ENCODE measurements at places on chromosomes 11 and 22. TPM values are rescaled to one million over a fixed set of nuclear protein-coding genes. Genes with fewer than 3 reads are reported as not detected.

The RASL10A gene
- total RNA-seq: 0.92 TPM

The KRTAP5-10 gene
- not detected for total RNA-seq

DNA sequence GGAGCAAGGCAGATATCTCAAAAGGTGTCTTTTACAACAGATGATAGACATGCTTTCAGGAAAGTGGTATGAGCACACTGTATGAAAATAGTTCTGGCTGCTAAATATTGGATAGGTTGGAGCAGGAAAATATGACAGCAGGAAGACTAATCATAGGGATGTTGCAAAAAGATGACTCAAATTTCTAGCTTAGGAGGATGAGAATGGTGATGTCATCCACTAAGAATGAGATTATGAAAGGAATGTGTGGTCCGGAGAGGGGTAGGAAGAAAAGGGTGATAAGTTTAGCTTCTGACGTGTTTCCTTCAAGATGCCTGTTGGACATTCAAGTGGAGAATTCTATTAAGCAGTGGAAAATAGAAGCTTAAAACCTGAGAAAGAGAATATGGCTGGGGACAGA, 46.4 kb downstream of the RCN1 start:
- DNase-seq: no peak
- H3K36me3 ChIP-seq: no peaks in the 10 kb centered on the region
- H3K4me3 ChIP-seq: no peak overlapping the region
- no peaks in the 10 kb centered on the region for H3K4me1 ChIP-seq

DNA sequence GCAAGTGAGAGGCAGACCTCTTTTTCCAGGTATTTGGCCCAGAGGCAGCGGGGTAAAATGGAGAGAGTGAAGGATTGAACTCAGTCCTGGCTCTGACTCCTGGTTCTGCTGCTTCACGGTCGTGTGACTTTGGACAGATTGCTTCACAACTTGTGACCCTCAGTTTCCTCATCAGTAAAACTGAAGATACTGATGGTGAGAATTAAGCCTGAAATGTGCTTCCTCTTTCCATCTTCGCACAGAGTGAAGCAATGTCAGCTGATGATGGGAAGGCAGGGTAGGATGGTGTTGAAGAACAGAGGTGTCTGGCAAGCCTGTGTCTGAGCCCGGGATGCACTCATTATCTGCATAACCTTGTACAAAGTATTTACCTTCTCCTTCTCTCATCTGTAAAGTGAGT, 59.0 kb downstream of the UBASH3B start:
- no peaks in the 10 kb centered on the region for H3K4me1 ChIP-seq
- no peaks in the 10 kb centered on the region for H3K27me3 ChIP-seq
- DNase-seq: no peak
- H3K27ac ChIP-seq: no peak overlapping the region
- no peak overlapping the region for H3K4me3 ChIP-seq

The CHRNA10 gene
- total RNA-seq: 2.4 TPM

DNA sequence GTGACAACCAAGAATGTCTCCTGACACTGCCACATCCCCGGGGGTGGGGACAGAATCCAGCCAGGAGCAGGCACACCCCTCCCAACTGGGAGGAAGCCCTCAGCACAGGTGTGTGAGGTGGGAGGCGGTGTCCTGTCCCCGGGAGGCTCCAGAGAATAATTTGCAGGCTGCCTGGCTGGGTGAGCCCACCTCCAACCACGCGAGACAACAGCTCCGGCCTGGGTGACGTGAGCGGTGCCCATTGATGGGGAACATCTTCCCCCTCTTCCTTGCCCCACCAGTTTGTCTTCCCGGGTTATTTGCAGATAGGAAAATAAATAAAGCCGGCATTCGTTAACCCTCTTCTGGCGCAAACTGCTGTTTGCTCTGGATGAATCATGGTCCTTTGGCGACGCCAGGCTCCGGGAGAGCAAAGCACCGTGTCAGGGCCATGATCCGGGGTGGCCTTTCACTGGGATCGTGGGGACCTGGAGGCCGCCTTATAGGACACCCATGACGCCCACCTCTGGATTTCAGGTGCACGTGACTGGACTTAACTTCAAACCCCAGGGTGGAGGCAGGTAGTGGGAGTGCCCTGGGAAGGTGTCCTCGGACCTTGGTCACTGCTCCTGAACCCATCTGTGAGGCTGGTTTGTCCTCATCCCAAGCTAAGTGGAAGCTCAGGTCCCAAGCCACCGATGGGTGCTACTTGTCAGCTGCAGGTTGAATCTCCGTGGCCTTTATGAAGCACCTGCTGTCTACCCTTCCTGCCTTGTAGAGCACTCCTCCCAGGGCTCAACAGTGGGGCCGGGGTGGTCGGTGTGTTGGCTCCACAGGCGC, 13.9 kb downstream of the CCND1 start:
- no peak overlapping the region for H3K4me3 ChIP-seq
- DNase-seq: peak; percentile 56
- peaks cover 44% of the 10 kb centered on the region for H3K36me3 ChIP-seq
- H3K27ac ChIP-seq: no peak overlapping the region
- H3K4me1 ChIP-seq: no peaks in the 10 kb centered on the region
- H3K27me3 ChIP-seq: no peaks in the 10 kb centered on the region

The NCR3LG1 gene
- total RNA-seq: 0.94 TPM

GRCh38 chr22:39938509-39939111, 21.6 kb upstream of the TMA7B start:
- no peaks in the 10 kb centered on the region for H3K36me3 ChIP-seq
- no peaks in the 10 kb centered on the region for H3K27me3 ChIP-seq
- no peak for DNase-seq
- no peak overlapping the region for H3K4me3 ChIP-seq

The RBX1 gene
- 79.1 TPM for total RNA-seq

- no peak overlapping the region for H3K4me3 ChIP-seq
- no peak for DNase-seq
- peaks cover 5% of the 10 kb centered on the region for H3K4me1 ChIP-seq
- H3K27me3 ChIP-seq: no peaks in the 10 kb centered on the region
- no peak overlapping the region for H3K27ac ChIP-seq
These were observed 39.0 kb downstream of the APOL5 start for GRCh38 chr22:35756722-35757121.

DNA sequence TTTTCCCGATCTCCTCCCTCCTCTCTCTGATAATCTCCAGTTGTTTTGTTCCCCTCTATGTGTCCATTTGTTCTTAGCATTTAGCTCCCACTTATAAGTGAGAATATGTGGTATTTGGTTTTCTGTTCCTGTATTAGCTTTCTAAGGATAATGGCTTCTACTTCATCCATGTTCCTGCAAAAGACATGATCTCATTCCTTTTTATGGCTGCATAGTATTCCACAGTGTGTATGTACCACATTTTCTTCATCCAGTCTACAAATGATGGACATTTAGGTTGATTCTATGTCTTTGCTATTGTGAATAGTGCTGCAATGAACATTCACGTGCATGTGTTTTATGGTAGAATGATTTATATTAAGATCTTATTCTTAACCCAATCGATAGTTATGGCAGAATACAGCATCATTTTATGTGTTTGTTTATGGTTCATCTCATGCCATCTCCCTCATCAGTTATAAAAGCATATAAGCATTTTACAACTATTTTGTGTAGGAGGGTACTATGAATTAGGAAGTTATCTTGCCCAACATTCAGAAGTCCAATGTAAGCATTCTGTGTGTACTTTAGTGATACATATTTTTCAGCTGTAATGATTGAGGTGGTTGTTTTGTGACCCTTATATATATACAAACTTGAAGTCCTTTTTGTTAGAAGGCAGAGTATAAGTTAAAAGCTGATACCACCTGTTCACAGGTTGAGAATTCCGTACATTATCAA, 3.2 kb downstream of the MS4A3 start:
- H3K27me3 ChIP-seq: no peaks in the 10 kb centered on the region
- H3K4me3 ChIP-seq: no peak overlapping the region
- no peak for DNase-seq

The JAML gene
- total RNA-seq: 0.35 TPM

The CCDC73 gene
- total RNA-seq: not detected

The RNF121 gene
- total RNA-seq: 53.3 TPM

- H3K27ac ChIP-seq: no peak overlapping the region
- H3K4me3 ChIP-seq: no peak overlapping the region
- no peak for DNase-seq
- H3K36me3 ChIP-seq: no peaks in the 10 kb centered on the region
- no peaks in the 10 kb centered on the region for H3K27me3 ChIP-seq
- no peaks in the 10 kb centered on the region for H3K4me1 ChIP-seq
These were observed 17.2 kb upstream of the UVRAG start for GRCh38 chr11:75797792-75798191.

The FADS1 gene
- total RNA-seq: 125 TPM

GRCh38 chr22:30565341-30565740, 9.1 kb downstream of the GAL3ST1 start:
- H3K4me1 ChIP-seq: no peaks in the 10 kb centered on the region
- no peaks in the 10 kb centered on the region for H3K36me3 ChIP-seq
- DNase-seq: no peak

DNA sequence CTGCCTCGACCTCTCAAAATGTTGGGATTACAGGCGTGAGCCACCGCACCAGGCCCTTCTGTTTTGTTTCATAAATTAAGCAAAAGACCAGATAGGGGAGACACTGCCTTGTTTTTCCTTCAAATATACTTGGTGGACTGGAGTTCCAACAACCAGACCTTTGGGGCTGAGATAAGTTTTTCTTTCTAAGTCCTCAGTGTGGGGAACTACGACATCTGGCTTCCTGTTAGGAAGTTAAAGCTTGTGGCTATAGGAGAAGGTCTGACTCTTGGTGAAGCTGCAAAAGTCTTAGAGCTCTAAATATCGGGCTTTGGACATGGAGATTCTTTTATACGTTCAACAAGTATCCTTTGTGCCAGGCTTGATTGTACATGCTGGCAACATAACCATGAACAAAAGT, 64.1 kb upstream of the EED start:
- no peaks in the 10 kb centered on the region for H3K4me1 ChIP-seq
- H3K27me3 ChIP-seq: no peaks in the 10 kb centered on the region
- no peak for DNase-seq
- H3K4me3 ChIP-seq: no peak overlapping the region
- no peak overlapping the region for H3K27ac ChIP-seq
- H3K36me3 ChIP-seq: no peaks in the 10 kb centered on the region

The ARAP1 gene
- 59.4 TPM for total RNA-seq

The NCF4 gene
- total RNA-seq: not detected

GRCh38 chr11:2154195-2154585, 6.8 kb downstream of the INS start:
- H3K4me3 ChIP-seq: no peak overlapping the region
- no peak for DNase-seq
- no peak overlapping the region for H3K27ac ChIP-seq
- H3K27me3 ChIP-seq: peaks cover 4% of the 10 kb centered on the region
- no peaks in the 10 kb centered on the region for H3K4me1 ChIP-seq
- H3K36me3 ChIP-seq: no peaks in the 10 kb centered on the region

The ABCC8 gene
- 3.2 TPM for total RNA-seq

- H3K27me3 ChIP-seq: no peaks in the 10 kb centered on the region
- no peak overlapping the region for H3K4me3 ChIP-seq
- DNase-seq: no peak
- no peaks in the 10 kb centered on the region for H3K4me1 ChIP-seq
These were observed 493.2 kb downstream of the MIAT start for GRCh38 chr22:27150544-27150941.

GRCh38 chr11:17148536-17148935, 59.2 kb downstream of the PIK3C2A start:
- H3K27ac ChIP-seq: no peak overlapping the region
- no peaks in the 10 kb centered on the region for H3K27me3 ChIP-seq
- H3K36me3 ChIP-seq: peaks cover 14% of the 10 kb centered on the region
- no peaks in the 10 kb centered on the region for H3K4me1 ChIP-seq
- H3K4me3 ChIP-seq: no peak overlapping the region
- DNase-seq: no peak

The PTPRJ gene
- total RNA-seq: 10.6 TPM

DNA sequence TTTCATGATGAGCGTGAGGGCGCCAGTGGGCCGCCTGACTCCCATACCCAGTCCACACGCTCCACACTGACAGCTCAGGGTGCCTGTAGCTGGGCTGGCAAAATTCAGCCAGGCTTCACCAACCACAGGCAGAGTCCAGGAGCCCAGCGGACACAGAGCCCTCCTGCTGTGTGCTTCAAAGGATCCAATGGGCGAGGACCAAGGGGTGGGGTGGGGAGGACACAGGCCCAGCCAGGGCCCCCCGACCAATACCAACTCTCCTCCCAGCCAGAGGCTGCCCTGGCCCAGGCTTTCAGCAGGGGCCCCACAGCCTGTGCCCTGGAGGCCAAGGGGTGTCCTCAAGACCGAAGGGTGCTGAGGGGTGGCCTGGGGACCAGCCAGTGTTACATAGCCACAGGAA, 336.1 kb downstream of the CTTN start:
- peaks cover under 1% of the 10 kb centered on the region for H3K36me3 ChIP-seq
- H3K4me3 ChIP-seq: no peak overlapping the region
- H3K27me3 ChIP-seq: no peaks in the 10 kb centered on the region
- H3K4me1 ChIP-seq: no peaks in the 10 kb centered on the region

The FGF19 gene
- total RNA-seq: 7.4 TPM

The SAA1 gene
- total RNA-seq: not detected

DNA sequence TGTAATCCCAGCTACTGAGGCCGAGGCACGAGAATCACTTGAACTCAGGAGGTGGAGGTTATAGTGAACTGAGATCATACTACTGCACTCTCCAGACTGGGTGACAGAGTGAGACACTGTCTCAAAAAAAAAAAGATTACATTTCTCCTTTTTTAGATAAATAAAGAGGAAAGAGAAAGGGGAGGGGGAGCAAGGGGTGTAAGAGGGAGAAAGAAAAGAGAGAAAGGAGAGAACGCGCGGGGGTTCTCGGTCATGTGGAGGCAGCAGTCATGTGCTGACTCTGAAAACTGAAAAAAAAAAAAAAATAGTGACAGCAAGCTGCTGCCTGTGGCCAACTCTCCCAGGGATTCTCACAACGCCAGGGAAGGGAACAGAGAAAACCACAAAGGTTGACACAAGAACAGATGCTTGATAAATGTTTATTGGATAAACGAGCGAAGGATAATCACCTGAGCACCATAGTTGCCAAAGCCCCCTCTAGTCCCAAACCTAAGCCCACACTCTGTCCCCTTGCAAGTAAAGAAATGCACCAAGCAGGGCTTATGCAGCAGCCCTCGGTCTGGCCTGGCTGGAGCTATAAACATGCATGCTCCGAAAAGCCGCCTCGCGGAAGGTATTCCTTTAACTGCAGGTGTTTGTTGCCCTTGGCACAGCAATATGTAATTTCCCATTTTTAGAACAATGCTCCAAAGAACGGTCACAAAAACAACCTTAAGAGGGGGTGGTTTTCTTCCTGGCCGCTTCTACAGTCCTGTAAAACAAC, 14.5 kb downstream of the SCGB1A1 start:
- no peak for DNase-seq
- H3K4me1 ChIP-seq: no peaks in the 10 kb centered on the region
- no peaks in the 10 kb centered on the region for H3K27me3 ChIP-seq
- no peak overlapping the region for H3K4me3 ChIP-seq
- H3K27ac ChIP-seq: no peak overlapping the region

- H3K4me3 ChIP-seq: no peak overlapping the region
- H3K36me3 ChIP-seq: no peaks in the 10 kb centered on the region
- H3K4me1 ChIP-seq: no peaks in the 10 kb centered on the region
- H3K27me3 ChIP-seq: no peaks in the 10 kb centered on the region
These were observed 44.1 kb upstream of the RFPL3 start for GRCh38 chr22:32313532-32313931.

The POU2AF3 gene
- 0.52 TPM for total RNA-seq

The ADM gene
- 99.1 TPM for total RNA-seq

All from H9 (cell line).